ENCODE measurements at places on chromosomes 4 and X.

GRCh38 chr4:98583265-98583664 lies 75.1 kb downstream of the TSPAN5 start:
- no peak for DNase-seq

DNA sequence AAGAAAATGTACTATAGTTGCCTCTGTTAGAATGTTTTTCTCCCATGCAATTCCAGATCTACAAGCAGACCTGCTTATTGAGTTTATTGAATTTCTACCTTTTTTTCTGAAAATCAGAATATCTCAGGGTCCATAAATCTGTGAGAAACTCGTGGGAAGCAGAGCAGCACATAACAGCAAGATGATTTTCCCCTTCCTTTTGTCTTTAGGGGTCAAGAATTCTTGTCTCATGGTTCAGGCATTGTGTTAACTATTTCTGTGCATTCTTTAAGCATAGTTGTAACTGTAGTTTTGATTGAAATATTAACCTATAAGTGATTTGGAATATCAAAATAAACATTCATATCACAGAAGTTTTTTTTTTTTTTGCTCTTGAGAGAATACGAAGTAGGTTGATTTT lies 11.4 kb downstream of the EDNRA start:
- no peak for DNase-seq

GRCh38 chr4:58649226-58649625 lies 1539.0 kb upstream of the IGFBP7 start:
- no peak for DNase-seq

DNA sequence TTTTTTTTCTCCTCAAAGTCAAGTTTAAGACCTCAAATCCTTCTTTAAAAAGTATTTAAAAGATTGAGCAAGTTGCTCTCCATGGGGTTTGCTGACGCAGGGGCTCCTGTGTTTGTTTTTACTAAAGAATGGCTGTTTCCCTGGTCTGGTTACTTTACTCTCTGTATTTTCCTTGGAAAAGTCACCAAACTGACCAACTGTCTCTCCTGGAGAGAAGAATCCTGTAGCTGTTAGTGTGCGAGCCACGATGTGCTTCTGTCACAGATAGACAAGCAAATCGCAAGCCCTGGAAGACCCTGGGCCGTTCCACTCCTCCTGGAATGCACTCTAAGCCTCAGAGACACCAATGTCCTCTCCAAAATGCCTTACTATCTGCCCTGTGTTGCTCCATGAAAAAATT lies 212.1 kb downstream of the CHIC2 start:
- no peak for DNase-seq

DNA sequence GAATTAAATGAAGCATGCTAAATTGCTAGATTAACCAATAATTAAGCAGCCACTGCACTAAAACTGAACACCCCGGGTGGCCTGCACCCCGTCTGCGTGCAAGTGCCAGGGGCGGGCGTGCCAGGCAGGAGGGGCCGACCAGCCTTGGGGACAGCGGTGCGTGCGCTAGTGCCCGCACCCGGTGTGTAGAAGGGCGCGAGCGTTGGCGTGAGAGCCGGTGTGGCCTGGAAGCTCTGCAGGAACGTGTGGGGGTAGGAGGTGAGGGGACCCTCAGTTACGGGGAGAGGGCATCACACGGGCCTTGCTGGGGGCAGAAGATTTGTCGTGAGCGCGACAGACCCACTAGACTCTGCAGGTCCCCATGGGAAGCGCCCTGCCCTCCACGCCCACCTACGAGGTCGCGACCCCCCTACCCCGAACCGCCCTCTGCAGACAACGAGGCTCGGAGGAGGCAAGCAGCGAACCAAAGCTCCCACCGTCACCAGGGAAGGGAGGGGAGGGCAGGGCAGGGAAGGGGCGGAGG lies 105.8 kb downstream of the FAM53A start:
- DNase-seq: no peak

DNA sequence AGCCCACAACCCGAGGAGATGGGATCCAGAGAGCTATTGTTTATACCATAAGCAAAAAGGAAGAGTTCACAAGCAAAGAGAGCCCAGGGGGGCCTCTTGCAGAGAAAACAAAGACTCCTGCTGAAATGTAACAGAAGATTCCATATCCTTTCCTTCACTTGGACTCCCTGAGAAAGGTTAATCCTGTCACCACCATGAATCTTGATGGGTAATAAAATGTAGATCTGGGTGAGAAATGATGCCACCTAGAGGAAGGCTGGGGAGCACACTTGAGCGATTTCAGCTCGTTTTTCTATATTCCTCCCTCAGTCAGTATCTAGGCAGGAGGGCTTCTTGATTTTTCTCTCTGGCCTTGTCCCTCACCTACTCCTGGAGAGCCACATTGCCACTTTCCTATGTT lies 10.2 kb upstream of the KCNE5 start:
- DNase-seq: peak; percentile 6

GRCh38 chr4:7904952-7905915 lies 34.4 kb downstream of the AFAP1 start:
- DNase-seq: no peak

- no peak for DNase-seq
These were observed 106.1 kb downstream of the RBM47 start for GRCh38 chr4:40523581-40523980.

GRCh38 chrX:11446949-11447348 lies 153.7 kb downstream of the AMELX start:
- DNase-seq: no peak

- no peak for DNase-seq
These were observed 6.8 kb upstream of the MAP9 start for GRCh38 chr4:155383541-155383940.

DNA sequence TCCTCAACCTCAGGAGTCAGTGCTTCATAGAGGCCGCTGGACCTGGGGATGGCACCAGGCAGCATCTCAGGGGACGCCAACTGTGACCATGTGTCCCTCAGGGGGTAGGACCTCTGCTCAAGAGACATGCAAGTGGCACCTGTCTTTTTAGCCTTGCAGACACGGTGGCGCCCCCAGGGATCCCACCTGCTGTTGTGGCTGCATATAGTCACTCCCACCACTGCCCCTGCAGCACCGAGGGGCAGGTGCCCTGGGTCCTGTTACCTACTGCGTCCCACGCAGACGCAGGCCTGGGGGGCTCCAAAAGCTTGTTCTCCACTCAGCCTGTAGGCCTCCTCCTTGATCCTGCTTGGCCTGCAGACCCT lies 2.5 kb downstream of the MYL5 start:
- no peak for DNase-seq

GRCh38 chr4:10083861-10084641 lies 32.5 kb downstream of the WDR1 start:
- no peak for DNase-seq

GRCh38 chr4:26088433-26088928 lies 174.5 kb downstream of the SMIM20 start:
- DNase-seq: peak; percentile 84

- DNase-seq: no peak
These were observed 4.4 kb upstream of the RBBP7 start for GRCh38 chrX:16874458-16875095.

GRCh38 chrX:465418-466215 lies 78.9 kb upstream of the PPP2R3B start:
- DNase-seq: no peak

- no peak for DNase-seq
These were observed 7.6 kb upstream of the NUDT9 start for GRCh38 chr4:87414816-87415215.

DNA sequence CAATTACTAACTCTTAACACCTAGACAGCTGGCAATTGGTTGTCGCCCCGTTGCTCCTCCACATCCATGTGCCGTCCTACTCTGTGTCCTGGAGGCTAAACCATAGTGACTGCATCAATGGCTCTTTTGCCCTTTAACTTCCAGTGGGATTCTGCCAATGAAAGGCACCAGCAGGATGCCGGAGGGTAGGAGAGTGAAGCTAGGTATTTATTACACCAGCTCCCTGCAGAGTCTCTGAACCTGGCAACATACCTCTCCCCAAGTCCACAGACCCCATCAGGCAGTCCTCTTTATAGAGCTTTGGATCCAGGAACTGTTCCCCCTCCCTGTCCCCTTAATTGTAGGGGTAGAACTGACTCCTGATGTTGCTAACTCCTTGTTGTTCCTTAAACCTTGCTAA lies 426.8 kb downstream of the HNRNPD start:
- no peak for DNase-seq

GRCh38 chr4:152090543-152090942 lies 329.7 kb upstream of the GATB start:
- no peak for DNase-seq

GRCh38 chrX:23668335-23668734 lies 1.0 kb downstream of the PRDX4 start:
- DNase-seq: no peak

DNA sequence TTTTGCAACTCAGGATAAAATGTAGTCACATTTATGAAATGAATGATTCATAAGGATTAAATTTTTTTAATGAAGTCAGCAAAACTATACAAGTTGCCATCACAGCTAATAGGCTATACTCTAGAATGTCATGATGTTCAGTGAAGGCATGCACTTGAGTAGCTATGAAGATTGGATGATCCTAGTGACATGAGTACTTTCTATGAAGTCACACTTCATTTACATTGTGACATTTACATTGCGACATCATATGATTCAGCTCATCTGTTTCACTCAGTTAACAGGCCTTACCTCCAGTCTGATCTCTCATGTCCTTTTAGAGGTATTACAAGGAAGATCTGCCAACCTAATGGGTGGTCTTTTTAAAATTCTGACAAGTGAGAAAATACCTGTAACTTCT lies 82.7 kb upstream of the FGF13 start:
- DNase-seq: no peak

DNA sequence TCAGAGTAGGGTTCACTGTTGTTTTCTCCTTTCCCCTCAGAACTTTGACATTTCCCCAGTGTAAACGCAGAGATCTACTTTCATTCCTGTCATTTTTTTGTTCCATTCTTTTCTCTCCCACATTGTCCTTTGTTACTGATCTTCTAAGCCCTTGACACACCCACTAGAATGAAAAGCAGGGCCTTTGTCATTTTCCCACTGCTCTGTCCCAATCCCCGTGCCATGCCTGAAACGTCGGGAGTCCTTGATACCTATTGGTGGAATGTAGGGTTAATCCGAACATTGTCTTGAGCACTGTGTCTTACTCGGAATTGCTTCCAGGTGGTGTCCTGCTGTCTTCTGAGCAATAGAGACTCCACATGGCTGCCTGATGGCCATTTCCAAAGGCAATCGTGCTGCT lies 887.1 kb upstream of the FRG1 start:
- no peak for DNase-seq

GRCh38 chr4:154435895-154436294 lies 55.7 kb downstream of the DCHS2 start:
- DNase-seq: no peak

DNA sequence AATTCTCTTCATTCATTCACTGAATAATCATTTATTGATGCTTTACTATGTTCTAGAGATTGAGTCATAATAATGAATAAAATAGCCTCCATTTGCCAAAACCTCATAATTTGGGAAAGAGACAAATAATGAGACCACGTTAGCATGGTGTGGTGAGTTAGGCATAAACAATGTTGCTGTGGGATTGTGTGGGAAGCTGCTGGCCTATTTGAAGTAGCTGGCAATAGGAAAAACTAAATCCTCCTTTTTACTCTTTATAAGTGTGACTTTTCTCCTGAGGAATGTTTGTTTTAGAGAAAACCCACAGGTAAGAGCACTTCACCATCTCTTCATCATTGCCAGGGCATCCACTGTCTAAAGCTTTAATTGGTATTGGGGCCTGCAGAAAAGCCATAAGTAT lies 95.3 kb downstream of the AREG start:
- DNase-seq: no peak

- peak; percentile 48 for DNase-seq
These were observed 668.2 kb upstream of the NDST4 start for GRCh38 chr4:115781528-115782146.

- no peak for DNase-seq
These were observed 171.6 kb downstream of the FAT4 start for GRCh38 chr4:125486351-125486750.

- no peak for DNase-seq
These were observed 334.6 kb upstream of the CPEB2 start for GRCh38 chr4:14667624-14668151.

GRCh38 chr4:119652998-119653397 lies 24.4 kb upstream of the PDE5A start:
- no peak for DNase-seq

- no peak for DNase-seq
These were observed 156.5 kb upstream of the ETNPPL start for GRCh38 chr4:108919226-108919893.

DNA sequence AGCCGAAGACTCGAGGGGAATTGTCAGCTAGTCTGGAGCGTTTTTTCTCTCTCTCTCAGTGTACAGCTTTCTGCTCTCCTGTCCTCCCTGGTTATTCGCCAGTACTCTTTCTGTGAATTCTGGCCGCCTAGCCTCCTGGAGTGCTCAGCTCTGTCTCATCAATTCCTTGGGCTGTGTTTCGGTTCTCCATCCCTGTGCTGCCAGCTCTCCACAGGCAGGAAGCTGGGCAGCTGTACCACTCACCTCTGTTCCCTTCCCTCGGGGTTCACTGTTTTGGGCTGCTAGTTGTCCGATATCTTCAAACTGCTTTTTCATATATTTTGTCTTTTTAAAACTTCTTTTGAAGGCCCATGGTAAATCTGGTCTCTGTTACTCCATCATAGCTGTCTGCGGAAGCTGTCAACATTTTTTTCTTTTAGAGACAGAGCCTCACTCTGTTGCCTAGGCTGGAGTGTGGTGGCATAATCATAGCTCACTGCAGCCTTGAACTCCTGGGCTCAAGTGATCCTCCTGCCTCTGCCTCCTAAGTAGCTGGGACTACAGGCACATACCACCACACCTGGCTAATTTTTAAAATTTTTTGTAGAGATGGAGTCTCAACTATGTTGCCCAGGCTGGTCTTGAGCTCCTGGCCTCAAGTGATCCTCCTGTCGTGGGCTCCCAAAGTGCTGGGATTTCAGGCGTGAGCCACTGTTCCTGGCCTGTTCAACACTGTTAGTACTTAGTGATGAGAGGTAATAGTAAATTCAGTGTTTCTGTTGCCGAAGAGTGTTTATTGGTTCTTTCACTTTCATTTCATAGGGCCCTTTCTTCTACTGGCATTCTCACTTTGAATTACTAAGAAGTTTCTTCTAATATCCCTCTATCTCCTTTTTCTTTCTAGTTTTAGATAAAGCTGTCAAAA lies 18.6 kb downstream of the ZCCHC4 start:
- DNase-seq: peak; percentile 6

GRCh38 chrX:16436348-16437188 lies 213.4 kb upstream of the S100G start:
- peak; percentile 72 for DNase-seq

GRCh38 chrX:10619425-10620046 lies 849 bp downstream of the MID1 start:
- DNase-seq: no peak

- DNase-seq: no peak
These were observed 122.5 kb downstream of the ZNF827 start for GRCh38 chr4:145816091-145816490.

DNA sequence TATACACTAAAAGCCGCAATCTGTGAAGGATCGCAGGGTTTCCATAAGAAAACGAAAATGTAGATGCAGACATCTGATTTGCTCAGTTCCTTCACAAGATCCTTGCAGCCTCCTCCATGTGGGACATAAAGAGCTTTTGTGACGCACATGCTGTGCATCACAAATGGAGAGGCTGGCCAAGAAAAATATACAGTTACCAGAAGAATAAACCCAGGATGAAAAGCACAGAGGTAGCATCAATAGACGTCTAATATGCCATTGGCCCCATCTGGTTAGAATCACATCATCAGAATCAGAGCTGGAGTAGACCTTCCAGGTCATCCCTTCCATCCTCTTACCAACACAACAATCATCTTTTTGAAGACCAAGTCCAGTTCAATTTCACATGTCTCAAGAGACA lies 517.4 kb downstream of the RAB28 start:
- no peak for DNase-seq

All from inflammatory macrophage (primary cell).